ENCODE measurements at places on chromosomes 5 and 9.
A peak's percentile ranks its signal among the peaks of the same experiment; 100 is the strongest.

DNA sequence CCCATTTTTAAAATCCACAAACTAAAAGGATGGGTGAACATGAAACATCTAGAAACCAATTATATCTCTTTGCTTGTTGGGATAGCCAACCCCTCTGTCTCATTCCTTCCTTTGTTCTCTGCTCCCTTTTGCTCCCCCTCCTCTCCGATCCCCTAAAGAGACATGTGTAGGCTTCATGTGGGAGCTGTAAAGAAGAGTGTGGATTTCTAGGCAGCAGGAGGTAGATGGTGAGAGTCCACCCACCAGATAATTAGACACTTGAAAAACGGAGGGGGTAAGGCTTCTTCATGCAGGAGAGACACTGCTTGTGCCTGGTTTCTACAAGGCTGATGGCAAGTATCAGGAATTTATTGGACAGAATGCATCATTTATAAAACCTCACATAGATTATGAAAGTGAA lies 27.3 kb upstream of the CFAP157 start:
- DNase-seq, result peak; percentile 58

- peak; percentile 58 for DNase-seq
Measured at GRCh38 chr5:4100739-4101138, 505.1 kb downstream of the IRX1 start.

GRCh38 chr5:54063817-54064216 lies 246.6 kb downstream of the ARL15 start:
- DNase-seq, result no peak

DNA sequence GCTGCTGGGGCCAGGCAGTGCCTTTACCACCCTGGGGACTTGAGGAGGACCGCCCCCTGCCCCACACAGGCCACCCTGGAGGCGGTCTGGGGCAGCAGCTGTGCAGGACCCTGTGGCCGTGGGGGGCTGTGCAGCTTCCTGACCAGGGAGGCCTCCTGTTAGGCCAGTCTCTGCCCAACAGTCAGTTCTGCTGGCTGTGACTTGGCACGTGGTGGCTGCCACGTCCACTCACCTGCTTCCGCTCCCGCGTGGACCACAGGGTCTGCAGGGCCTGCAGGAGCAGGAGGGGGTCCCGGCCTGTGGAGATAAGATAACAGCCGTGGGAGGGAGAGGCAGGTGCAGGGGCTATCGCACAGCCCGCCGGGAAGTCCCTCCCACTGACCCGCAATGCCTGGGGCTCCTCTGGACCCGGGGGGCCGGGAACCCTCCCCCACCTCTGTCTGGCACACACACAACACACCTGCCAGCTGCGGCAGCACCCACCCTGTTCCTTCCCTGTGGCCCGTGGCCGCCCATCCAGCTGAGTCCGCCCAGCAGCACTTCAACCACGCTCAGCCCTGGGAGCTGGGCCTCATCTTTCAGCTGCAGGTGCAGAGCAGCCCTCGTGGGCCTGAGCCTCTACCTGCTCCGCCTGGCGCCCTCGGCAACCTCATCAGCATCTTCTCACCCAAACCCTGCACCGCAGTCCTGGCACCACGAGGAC lies 39.7 kb downstream of the EXD3 start:
- DNase-seq, result no peak
